Activated effector memory CD4-positive, alpha-beta T cell treated with anti-CD3 and anti-CD28 coated beads, Interleukin-2, amount 50 U/mL, for 16 hours (primary cell): ENCODE measurements at places on chromosomes 1 and 21.

DNA sequence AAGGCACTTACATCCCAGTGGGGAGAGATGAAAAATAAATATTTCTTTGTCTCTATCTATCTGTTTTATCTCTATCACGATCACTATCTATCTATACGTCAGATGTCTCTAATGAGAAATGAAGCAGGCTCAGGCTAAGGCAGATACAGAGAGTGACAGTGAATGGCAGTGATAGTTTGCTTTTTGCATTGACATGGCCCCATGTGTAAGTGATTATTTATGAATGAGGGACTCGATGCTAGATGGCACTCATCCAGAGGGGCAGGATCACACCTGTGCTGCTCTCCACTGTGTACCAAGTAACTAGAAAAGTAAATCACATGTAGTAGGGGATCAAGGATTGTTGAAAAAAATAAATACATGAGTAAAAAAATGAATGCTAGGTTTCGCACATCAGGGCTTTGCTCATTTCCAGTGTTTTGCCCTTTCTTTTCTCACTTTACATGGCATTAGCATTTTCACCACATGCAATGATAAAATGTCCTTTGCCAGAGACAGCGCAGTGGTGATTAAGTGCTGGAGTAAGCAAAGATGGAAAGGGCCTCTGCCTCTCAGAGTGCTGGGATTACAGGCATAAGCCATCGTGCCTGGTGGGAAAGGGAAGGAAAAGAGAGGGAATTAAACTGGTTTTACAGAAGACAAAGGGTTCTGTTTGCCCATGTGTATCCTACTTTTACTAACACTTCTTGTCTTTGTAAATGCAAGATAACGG, 16.5 kb downstream of the TBX19 start:
- DNase-seq, result no peak

GRCh38 chr1:52640697-52641096, 7.7 kb downstream of the SHISAL2A start:
- no peak for DNase-seq

GRCh38 chr1:211730347-211730746, 54.9 kb upstream of the NEK2 start:
- DNase-seq, result no peak

DNA sequence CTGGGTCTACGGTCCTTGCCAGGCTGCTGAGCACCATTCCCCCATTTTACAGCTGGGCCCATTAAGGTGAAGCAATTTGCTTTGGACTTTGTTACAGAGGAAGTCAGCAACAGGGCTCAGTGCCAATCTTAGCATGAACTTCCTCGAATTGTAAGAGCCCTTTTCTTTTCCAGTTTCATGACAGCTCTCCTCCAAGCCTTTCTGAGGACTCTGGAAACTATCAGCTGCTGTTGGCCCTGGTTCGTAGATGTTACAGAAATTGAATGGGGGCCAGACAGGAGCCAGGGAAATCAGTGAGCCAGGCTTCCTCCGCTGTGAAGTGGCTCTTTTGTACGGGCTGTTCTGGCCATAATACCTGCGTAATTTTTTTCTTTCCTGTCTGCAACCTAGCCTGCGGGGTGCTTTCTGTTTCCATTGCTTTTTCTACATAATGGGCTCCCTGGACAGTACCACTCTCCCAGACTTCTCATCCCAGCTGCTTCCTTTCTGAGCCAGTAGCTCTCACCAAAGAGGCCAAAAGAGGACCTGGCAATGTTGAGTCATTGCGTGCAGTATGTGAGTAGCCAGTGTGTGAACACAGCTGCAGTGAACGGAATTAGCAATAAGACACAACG, 386.3 kb downstream of the DISC1 start:
- no peak for DNase-seq

DNA sequence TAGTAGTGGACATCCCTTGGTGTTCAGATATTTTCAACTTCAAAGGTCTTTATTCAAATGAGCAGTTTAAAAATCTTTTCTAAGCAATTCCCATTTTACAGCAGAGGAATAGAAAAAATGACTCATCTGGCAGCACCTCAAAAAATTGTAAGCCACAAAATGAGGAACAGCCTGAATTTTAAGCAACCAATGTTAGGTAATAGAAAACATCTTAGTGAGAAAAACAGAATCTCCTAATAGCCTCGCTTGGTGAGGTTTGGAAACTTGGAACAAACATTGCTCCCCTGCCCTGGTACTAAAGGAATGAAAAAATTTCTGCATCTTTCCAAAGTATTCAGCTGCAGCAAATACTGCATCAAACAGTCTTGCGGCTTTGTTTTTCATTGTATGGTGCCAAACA, 264.4 kb downstream of the NTNG1 start:
- DNase-seq, result no peak

DNA sequence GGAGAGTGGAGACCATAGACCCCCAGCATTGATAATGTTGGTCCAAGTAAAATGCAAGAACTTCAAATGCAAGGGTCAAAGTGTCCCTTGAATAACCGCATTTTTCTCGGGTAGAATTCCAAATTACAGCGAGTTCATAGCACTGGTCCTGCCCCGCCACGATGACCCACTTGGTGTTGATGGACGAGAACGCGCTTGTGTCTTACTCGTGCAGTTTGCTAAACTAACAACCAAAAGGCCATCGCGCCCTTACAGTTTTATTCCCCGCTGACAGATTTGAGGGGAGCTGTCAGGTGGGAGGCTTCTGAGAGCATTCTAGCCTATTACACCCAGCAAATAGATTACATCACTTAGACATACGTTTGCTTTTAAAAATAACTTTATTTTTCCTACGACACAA, 17.3 kb upstream of the TSPEAR start:
- DNase-seq, result peak; percentile 45

DNA sequence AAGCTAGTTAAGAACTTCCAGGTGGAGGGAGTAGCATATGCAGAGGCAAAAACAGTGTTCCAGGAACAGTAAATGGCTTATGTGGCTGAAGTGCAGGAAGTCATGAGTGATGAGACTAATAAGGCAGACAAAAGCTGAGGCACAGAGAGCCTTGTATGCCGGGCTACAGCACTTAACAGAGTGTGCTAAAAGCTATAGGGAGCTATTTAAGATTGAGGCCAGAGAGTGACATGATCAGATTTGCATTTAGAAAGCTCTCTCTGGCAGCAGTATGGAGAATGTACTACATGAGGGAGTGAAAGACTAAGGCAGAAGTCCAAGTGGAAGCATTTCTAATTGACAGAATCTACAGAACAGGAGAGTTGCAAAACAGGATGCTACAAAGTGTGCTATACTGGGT, 38.6 kb downstream of the WASF2 start:
- no peak for DNase-seq

DNA sequence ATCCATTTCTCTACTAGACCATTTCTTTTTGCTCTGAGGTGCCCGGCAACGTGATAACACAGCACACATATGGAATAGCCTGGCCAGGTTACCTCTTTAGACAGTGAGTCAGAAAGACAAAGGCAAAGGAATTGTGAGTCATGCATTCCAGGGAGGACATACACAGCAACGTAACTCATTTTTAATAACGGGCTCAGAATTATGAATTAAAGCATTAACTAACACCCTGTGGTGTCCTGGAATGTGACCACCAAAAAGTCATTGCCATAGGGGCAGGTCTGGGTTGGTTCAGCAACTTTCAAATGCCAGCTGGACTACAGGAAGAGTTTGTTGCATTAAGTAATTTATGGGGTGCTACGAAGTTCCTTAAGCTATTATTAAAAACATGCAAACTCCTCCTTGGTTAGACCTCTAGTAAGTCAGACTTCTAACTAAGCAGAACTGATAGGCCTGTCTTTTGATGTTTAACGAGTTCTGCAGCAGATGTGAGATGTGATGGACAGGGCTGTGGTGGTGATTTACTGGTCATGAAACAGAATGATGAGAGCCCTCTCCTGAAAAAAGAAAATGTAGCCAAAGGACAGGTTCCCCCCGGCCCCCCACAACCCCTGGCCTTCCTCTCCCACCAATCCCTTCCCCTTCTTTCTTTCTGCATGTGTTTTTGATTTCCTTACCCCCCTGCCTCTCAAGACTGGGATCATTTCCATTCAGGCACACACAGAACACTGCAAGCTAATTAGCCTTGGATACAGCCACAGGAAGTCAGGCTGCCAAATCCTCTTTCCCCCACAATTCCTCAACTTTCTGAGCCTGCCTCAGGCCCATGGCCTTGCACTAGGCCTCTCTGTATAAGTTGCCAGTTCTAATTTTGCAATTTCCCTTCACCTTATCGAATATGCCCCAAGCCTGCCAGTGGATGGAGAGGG, 88.9 kb upstream of the HAO2 start:
- DNase-seq, result no peak

DNA sequence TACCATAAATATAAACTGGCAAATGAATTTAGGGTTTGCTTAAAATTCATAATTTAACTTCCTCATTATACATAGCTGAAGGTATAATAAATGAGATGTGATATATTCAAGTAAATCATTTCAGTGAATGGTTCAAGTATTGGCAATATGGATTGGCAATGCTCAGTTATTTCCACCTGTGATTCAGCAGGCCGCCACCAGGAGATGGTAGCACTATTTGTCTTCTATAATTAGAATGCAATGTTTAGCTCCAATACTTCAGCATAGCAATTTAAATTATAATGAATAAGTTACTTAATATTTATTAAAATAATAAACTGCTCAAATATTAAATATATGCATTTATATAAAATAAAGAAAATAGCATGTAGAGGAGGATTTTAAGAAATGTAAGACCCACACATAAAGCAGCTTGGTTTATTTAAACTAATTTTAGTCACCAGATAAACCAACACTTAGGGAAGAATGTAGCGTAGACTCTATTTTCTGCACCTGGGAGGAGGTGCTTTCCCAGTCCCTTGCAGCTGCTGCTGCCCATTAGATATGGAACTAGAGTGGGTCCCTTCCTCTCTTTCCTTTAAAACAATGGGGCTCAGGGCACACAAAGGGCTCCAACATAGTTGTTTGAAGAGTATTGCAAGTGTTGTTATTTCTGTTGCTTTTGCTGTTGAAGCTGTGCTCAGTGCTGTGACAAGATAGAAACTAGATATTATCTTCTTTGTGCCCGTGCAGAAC, 62.1 kb downstream of the PLPPR4 start:
- DNase-seq, result no peak

DNA sequence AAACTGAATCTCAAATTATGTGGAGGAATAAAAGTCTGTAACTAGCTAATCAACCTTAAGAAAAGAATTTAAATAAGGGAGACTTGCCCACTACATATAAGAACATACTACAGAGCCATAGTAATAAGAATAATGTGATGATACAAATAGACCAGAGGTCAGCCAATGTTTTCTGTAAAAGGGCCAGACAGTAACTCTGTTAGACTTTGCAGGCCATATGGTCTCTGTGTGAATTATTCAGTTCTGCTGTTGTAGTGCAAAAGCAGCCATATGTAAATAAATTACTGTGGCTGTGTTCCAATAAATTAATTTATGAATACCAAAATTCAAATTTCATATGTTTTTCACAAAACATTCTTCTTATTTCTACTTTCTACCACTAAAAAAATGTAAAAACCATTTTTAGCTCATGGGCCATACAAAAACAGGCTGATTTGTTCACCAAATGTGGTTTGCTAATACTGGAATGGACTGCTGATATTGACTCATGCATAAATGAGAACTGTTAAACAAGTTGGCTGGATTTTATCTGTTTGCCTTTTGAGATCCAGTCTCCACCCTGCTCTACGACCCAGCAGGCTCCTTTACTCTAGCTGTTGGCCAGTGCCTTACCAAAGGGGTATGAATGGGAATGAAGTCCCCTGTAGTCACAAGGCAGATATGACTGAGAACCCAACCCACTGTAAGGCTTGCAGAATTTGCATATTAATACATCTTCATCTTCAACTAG, 98.2 kb upstream of the ZNHIT6 start:
- no peak for DNase-seq

- no peak for DNase-seq
These were observed 23.3 kb downstream of the FYB2 start for GRCh38 chr1:56795870-56796269.

GRCh38 chr21:35377505-35378090, 328.5 kb upstream of the RUNX1 start:
- DNase-seq, result no peak

- no peak for DNase-seq
These were observed 209.4 kb upstream of the SNX7 start for GRCh38 chr1:98452162-98452561.
